ENCODE measurements at places on chromosomes 16 and 17. TPM values are rescaled to one million over a fixed set of nuclear protein-coding genes. Genes with fewer than 3 reads are reported as not detected.

- no peak for DNase-seq
Observed at GRCh38 chr16:57889111-57889510, 81.8 kb downstream of the CNGB1 start.

Gene MILR1
- total RNA-seq = not detected

Gene SLC38A8
- total RNA-seq = not detected

GRCh38 chr16:22369221-22369811 lies 5.1 kb downstream of the CDR2 start:
- DNase-seq = no peak

- no peak for DNase-seq
Observed at GRCh38 chr17:21272881-21273792, 11.4 kb upstream of the MAP2K3 start.

DNA sequence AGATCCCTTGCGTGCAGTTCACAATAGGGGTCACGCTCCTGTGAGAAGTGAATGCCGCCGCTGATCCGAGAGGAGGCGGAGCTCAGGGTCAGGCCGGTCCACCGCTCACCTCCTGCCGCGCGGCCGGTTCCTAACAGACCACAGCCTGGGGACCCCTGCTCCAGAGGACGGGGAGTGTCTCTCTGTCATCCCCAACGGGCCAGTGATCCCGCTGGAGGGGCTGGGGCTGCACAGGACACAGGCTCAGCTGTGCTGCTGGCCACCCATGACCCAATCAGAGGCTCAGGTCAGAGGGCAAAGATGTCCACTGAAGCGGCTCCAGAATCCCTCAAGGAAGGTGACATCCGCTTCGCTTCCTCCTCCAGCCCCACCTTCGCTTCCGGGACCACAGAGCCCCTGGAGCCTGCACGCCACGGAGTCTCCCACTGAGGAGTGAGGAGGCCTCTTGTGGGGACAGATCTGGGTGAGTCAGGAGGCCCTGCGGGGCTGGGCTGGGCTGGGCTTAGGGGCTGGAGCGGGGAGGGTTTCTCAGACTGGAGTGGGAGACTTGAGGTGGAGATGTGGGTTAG lies 115.4 kb downstream of the METRNL start:
- DNase-seq = no peak

GRCh38 chr16:11038305-11038704 lies 93.9 kb downstream of the CLEC16A start:
- no peak for DNase-seq

DNA sequence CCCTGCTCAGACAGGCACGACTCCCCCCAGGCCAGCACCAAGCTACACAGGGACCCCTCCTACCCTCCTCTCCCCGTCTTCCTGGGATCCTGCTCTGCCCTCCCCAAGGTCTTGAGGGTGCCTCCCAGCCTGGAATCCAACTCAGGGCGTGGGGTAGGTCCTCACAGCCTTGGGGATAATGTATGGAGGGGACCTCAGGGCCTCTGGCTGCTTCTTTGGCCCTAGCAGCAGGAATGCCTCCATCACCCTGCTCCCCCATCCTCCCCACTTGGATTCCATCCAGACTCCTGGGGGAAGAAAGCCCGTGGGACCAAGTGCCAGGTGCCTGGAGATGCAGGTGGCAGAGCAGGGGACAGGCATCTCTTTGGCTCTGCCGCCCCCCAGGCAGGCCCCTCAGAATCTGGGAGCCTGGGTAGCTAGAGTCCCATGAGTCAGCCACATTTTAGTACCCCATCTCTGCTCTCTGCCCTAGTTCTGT lies 10.7 kb upstream of the STAC2 start:
- DNase-seq = no peak

DNA sequence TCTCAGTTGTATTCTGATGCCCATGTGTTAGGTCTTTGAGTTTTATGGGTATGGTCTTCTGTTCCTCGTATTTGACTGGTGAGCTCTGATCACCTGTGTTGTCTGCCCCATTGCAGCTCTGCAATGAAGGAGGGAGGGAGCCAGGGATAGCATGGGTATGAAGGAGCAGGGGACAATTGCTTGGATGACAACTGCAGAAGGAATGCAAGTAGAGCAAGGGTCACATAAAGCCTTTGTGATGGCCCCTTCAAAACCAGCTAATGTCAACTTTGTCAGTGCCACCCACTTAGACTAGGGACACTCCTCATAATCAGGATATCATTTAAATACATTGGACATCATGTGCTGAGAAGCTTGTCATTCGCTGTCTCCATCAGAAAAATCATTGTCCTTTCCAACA lies 152.7 kb upstream of the MAF start:
- no peak for DNase-seq

DNA sequence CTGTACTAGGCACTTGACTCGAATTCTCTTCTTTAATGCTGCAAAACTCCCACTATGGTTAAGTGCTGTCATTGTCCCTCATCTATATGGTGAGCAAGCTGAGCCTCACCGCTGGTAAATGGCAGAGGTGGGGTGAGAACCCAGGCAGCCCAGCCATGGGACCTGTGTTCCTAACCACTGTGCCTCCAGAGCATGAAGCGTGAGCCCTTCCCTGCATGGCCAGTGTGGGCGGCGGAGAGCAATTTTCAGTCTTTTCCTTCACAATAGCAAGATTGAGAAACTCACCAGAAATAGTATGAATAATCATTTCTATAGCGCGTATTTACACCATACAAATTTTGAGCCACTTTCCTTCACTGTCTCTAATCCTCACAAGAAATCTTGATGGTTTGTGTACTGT lies 9.2 kb downstream of the BFAR start:
- DNase-seq = no peak

DNA sequence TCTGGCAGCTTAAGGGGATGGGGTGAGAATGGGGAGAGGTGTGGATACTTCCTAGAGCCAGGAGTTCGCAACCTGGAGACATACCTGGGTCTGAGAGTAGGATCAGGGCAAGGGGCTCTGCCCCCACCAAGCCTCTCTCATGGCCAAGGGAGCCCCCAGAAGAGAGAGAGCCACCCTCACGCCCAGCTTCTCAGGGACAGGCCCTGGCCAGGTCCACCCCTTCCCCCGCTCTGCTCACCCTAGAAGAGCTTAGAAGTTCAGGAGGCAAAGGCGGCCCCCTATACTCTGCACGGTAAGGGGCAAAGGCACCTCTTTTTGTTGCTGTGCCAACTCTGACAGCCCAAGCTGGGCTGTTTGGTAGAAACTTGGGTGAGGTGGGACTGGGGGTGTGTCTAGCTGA lies 69.3 kb upstream of the TMEM97 start:
- DNase-seq = no peak

Gene TMEM220
- 0.35 TPM for total RNA-seq

Data from activated CD8-positive, alpha-beta memory T cell treated with anti-CD3 and anti-CD28 coated beads, Interleukin-2, amount 10 ng/mL, durations not matched to agents 7 days and 5 days (primary cell).